ENCODE measurements at places on chromosomes 5 and 9.

- no peak for DNase-seq
Observed at GRCh38 chr5:78504704-78505677, 143.6 kb downstream of the LHFPL2 start.

- DNase-seq: no peak
Observed at GRCh38 chr9:95075700-95076099, 241.8 kb downstream of the FANCC start.

- DNase-seq: no peak
Observed at GRCh38 chr5:122463221-122463620, 151.2 kb downstream of the SNCAIP start.

DNA sequence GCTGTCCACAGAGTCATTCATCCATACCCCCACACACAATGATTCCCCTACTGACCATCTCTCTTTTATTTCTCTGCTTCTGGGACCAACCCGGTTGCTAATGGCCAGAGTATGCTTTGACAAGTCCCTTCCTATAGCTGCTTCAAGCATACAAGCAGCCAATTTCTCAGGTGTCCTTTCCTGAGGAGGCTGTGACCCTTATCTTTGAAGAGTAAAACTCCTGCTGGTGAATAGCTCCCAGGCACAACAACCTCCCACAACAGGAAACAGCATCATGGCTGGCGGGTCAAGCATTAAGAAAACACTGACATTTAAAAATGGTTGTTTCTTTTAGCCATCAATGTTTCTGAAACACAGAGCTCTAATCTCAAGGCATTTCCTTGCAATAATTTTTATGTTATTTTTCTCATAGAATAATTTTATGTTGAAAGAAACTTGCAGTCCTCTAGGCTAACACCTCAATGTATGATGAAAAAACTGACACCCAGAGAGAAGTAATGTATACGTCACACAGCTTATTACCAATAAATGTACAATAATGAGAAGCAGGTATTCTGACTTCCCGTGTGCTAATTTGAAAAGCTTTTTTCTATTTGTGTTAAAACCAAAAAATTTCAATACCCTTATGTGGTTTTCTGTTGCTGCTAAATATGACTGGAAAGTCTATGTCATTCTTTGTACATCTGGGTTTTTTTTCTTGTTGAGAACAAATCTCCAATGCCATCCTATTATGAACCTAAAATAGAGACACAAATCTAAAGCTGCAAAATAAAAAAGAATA is 7.5 kb upstream of the PAM start:
- DNase-seq: no peak

- no peak for DNase-seq
Observed at GRCh38 chr5:170633235-170634081, 129.6 kb downstream of the KCNIP1 start.

GRCh38 chr5:14355391-14355790 is 212.2 kb downstream of the TRIO start:
- no peak for DNase-seq

DNA sequence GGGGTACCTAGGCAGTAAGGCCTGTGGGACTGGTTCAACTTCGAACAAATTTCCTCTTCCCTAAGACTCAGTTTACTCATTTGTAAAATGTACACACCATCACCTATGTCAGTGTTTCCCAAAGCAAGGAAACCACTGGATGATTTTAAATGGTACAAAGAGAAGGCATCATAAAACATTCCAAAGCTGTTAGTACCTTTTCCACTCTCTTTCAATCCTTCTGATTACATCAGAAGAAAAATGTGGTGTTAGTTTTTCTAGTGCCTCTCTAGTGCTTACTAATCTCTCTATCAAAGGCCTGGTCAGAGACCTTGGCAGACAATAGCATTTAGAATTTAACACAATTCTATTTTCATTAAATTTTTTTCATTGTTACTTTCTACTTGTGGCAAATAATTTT is 18.1 kb downstream of the NR6A1 start:
- no peak for DNase-seq

DNA sequence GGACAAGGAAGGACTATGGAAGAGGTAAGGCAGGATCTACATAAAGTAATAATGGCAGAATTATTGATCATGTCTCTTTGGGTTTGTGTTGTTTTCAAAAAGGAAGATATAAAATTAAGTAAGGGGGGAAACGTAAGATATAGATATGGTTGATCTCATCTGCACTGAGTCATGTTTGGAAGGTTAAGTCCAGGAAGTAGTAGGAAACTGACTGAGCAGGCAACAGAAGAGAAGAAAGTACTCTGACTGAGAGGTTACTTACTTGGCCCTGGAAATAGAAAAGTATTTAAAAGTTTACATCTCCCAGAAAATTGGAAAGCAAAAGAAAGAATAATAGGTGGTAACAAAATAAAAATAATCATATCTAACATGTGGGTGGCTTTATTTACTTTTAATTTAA is 405.3 kb upstream of the RGMB start:
- no peak for DNase-seq

GRCh38 chr5:180067986-180068385 is 3.6 kb downstream of the RNF130 start:
- no peak for DNase-seq

- no peak for DNase-seq
Observed at GRCh38 chr5:67065237-67065636, 131.4 kb downstream of the CD180 start.

DNA sequence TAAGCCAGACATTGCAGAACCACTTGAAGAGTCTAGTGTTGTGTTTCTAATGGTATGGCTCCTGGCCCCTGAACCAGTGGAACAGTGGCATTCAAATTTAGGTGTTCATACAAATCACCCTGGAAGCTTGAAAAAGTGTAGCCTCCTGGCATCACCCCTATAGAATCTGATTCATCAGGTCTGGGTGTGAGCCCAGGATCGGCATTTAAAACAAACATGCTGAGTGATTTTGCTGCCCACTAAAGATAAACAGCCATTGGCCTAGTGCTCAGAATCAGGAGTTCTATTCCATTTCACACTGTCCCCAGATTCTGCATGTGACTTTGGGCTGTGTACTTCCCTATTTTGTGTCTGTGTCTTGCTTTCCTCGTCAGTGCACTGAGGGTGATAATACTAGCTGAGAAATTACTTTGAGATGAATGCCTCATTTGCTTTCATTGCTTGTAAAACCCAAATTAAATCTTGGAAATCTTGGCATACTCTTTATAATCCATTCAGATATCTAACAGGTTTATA is 241.5 kb upstream of the CLINT1 start:
- no peak for DNase-seq

- DNase-seq: no peak
Observed at GRCh38 chr9:25078202-25078601, 532.5 kb upstream of the IZUMO3 start.

GRCh38 chr5:172820046-172820767 is 13.8 kb upstream of the ERGIC1 start:
- no peak for DNase-seq

DNA sequence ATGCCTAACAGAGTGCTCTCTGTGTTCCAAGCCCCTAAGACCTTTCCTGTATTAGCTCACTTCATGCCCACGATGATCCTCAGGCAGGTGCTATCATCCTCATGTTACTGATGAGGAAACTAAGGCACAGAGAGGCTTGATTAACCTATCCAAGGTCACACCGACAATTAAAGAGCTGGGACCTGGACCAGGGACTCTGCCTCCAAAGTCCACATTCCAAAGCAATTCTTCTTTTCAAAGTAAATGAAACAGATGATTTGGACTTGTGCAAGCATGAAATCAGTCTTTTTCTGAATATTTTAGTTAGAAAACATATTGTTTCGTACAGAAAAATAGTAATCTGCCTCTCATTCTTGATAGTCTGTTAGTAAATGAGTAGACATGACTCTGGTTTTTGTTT is 18.1 kb upstream of the RASEF start:
- no peak for DNase-seq

- no peak for DNase-seq
Observed at GRCh38 chr9:82080265-82080664, 91.7 kb downstream of the SPATA31D1 start.

DNA sequence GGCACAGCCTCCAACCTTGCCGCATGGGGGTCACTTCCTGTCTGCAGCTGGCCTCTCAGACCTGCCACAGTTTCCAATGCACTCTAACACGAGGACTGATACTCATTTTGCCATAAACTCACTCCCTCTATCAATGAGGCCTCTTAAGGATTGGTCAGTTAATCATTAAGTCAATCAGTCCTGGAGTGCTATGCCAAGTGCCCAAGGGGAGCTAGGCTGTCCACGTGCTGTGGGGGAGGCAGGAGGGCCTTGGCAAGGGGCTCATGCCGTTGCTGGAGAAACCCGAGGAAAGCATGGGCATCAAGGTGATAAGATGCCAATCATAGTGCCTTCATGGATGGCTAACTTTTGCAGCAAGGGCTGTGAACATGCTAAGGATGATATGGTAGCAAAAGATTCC is 1.7 kb upstream of the ALDH1B1 start:
- no peak for DNase-seq

DNA sequence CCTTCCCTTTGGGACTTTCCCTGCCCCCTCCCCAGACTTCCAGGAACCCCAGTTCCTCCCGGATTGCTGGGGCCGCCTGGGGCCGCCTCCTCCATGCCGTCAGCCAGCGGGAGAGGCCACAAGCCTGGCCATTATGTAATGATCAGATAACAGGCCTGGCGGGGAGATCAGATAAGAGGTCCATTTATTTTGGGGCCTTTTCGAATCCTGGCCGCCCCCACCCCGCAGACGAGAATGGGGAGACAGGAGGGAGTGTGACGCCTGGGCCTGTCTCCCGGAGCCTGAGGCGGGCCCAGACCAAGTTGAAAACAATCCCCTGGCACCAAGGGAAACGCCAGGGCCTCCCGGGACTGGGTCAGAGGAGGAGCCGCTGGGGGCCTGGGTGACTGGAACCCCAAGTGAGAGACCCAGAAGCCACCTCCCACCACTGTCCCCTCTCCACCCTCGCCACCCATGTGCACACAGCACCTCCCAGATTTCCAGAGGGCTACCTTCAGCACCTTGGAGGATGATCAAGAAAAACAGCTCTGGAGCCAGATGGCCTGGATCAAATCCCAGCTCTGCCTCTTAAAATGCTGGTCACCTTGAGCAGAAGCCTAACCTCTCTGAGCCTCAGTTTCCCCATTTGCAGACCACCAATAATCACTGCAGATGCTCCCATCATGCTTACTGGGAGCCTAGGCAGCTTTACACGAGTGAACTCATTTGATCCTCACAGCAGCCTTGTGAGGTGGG is 7.8 kb downstream of the ENG start:
- DNase-seq: no peak

DNA sequence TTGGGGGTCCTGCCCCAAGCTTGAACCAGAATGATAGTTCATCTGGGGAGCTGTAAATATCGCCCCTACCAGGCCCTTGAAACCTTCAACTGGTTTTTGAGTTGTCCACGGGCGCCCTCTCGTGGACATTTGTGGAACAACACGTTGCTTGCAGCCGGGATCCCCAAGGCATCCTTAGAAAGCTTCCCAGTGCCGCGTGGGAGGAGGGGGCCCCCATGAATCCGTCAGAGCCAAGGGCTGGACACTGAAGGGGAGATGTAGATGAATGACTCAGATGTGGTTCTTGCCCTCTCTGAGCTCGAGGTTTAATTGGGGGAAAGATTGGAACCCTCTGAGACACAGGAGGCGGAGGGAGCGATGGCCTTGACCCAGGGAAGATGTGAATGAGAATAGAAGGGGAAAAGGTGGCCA is 31.8 kb upstream of the ORM1 start:
- no peak for DNase-seq

DNA sequence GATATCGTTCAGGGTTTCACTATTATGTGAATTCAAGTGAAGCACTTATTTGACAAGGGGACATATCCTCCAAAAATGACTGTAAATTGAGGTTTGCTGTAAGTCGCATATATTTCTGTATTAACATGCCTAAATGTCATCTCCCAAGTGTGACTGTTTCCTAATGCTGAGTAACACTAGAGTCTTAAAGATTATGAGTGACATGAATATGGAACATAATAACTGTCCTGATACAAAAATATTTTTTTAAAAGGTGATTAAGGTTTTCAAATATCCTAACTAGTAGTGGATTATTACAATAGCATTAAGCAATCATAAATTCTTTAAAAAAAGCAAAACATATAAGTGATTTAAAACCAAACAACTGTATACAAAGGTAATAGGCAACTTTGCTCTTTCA is 3.6 kb downstream of the NFIB start:
- DNase-seq: no peak

- no peak for DNase-seq
Observed at GRCh38 chr5:172721455-172722326, 49.3 kb downstream of the DUSP1 start.

DNA sequence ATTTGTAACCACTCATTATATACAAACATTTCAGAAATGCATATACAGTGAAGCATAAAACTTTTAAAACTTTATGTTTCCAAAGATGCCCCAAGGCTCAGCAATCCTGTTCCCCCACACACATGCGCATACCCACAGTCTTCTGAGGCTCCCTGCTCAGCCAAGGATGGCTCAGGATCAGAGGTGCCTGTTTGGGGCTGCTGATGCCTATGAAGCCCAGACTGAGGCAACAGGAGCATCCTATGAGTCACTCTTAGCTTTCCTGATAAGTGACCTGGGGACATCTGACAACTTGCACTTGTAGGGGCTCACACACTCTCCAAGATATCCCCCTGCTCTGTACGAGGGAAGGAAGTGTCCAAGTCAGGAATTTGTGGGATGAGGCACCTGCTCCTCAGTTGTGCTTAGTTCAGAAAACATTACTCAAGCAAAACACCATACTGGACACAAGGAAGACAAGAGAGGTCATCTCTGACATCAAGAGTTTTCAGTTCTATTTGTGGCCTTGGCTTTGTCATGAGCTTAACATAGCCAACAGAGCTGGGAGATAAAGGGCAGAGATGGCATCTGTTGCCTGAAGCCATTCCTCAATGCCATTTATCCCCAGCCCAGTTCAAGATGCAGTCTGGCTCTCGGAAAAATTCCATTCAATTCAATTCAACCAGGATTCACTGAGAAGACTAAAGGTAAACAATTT is 62.3 kb downstream of the NIPSNAP3B start:
- no peak for DNase-seq

- DNase-seq: no peak
Observed at GRCh38 chr5:52915176-52915875, 73.8 kb upstream of the ITGA2 start.

DNA sequence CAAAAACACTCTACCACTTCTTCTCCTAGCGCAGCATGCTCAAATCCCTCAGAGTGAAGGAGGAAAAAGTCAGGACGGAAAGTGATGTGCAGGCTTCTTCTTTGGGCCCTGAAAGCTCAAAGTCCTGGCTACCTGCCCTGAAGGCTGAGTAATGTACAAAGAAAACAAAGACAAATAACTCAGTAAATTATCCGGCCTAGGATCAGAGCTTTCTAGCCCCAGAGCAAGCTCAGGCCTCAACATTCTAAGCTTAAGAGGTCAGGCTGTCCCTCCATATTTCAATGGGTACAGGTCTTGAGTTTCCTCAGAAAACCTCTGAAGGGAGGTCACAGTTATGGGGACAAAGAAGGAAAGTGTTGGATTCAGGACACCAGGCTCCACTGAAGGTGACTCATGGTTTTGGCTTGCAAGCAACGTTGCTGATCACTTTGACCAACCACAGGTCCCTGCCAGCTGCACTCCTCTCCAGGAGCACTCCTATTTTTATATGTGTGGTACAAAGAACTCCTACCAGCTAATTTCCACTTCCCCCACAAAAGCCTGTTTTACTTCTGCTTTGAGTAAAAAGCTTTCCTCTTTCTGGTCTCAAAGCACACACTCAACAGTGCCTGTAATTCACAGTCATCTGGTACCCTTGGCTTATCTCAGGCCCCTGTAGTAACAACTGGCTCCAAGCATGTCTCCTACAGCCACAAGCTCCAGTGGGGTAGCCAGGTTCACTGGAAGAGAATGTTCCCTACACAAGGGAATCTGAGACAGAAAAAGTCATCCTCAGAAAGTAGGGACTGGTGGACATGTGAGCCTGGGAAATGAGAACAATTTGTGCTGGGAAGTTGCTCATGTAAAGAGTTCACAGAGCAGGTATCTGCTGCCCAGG is 115.7 kb downstream of the UGCG start:
- no peak for DNase-seq

Measured in NCI-H774 (cell line).